ENCODE measurements at places on chromosomes 7 and 10. TPM values are rescaled to one million over a fixed set of nuclear protein-coding genes. Genes with fewer than 3 reads are reported as not detected.

TBX20 gene
- total RNA-seq: 240 TPM

DNA sequence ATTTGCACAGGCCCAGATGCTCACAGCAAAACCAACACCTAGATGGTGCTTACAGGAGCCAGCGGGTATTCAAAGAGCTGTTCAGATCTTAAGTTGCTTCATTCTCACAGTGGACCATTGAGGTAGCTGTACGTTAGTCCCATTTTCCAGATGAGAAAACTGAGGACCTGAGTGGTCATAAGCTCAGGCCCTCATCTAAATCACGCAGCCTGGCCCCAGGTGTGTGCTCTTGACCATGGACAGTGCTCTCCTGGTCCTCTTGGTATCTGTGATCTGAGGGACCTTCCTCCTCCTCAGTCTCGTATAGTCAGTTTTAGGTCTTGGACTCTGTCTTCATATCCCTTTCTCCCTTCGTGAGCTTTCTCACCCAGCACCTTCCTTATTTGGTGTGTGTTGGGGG lies 43.7 kb downstream of the HTRA1 start:
- H3K27me3 ChIP-seq: no peaks in the 10 kb centered on the region
- no peak for DNase-seq
- H3K4me1 ChIP-seq: peaks cover 10% of the 10 kb centered on the region
- H3K36me3 ChIP-seq: no peaks in the 10 kb centered on the region

AKR1E2 gene
- 1.8 TPM for total RNA-seq

DNA sequence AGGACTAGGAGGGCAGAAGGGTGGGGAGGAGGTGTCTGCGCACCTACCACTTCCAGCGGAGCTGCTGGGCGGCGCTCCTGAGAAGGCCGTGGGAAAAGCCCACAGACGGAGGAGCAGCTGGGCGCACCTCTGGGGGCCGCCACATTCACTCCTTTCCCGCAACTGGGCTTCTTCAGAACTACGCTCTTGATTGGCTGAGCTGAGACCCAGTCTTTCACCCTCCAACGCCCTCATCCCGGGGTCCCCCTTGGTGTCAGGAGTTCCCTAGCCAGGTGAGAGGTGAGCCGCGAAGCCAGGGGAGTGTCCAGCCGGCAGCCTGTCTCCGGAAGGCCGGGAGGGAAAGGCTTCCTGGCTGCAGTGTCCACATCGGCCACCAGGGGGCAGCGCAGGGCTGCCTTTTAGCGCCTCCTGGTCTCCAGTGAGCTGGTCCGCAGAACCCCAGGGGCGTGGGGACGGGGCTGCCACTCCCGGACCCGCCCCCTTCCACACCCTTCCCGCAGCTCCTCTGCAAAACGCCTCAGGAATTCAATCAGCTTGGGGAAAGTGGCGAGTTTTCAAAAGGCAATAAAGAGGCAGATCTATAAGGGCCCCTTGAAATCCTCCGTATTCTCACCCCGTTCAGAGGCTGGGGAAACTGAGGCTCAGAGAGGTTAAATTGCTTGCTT lies 98.8 kb downstream of the CHST15 start:
- H3K27me3 ChIP-seq: peaks cover 47% of the 10 kb centered on the region
- H3K4me3 ChIP-seq: no peak overlapping the region
- peak; percentile 92 for DNase-seq
- H3K27ac ChIP-seq: no peak overlapping the region

DNA sequence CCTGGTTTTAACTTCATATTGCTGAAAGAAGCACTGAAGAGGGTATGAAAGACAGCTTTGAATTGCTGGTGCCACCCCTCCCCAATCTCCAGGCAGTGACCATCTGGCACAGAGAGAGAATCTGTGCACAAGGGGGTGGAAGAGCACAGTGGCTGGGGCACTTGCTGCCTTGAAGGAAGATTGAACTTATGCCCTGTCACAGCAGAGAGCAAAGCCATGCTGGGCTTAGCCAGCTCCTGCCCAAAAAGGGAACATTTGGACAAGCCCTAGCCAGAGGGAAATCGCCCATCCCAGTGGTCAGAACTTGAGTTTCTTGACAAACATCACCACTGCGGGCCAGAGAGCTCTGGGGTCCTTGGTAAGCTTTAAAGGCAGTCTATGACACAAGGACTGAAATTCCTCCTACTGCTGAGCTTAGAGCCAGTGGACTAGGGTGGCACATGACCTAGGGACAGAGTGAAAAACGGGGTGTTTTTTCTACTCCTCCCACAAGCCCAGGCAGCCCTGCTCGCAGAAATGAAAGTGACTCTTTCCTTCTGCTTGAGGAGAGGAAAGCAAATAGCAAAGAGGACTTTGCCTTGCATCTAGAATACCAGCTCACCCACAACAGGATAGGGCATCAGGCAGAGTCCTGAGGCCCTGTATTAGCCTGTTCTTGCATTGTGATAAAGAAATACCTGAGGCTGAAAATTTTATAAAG lies 257.2 kb downstream of the CTNNA3 start:
- no peaks in the 10 kb centered on the region for H3K4me1 ChIP-seq
- no peak overlapping the region for H3K4me3 ChIP-seq
- no peaks in the 10 kb centered on the region for H3K36me3 ChIP-seq
- DNase-seq: no peak
- peak overlapping the region; percentile 43 for H3K27ac ChIP-seq
- no peaks in the 10 kb centered on the region for H3K27me3 ChIP-seq

- H3K4me1 ChIP-seq: no peaks in the 10 kb centered on the region
- no peaks in the 10 kb centered on the region for H3K36me3 ChIP-seq
- no peak for DNase-seq
- no peak overlapping the region for H3K4me3 ChIP-seq
- H3K27me3 ChIP-seq: no peaks in the 10 kb centered on the region
- no peak overlapping the region for H3K27ac ChIP-seq
Measured at GRCh38 chr7:12549106-12549505, 21.4 kb upstream of the SCIN start.
